ENCODE measurements at places on chromosomes 11 and 22.

- DNase-seq: no peak
Observed at GRCh38 chr11:62615521-62615920, 2.5 kb downstream of the ROM1 start.

DNA sequence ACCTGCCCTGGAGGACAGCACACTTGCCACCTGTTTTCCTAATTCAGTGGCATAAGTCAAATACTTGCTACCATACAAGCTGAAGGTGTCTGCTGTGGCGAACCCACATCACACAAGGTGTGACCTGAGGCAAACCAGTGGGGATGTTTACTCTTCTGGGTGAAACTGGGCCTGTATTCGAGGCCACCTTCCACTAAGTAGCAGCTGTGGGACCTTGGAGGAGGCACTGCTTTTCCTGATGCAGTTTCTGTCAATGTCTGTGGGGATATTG lies 927.4 kb downstream of the BRD1 start:
- DNase-seq: no peak

GRCh38 chr22:20271114-20271994 lies 3.2 kb upstream of the RTN4R start:
- no peak for DNase-seq

GRCh38 chr22:46966495-46966845 lies 204.0 kb downstream of the TBC1D22A start:
- DNase-seq: no peak

DNA sequence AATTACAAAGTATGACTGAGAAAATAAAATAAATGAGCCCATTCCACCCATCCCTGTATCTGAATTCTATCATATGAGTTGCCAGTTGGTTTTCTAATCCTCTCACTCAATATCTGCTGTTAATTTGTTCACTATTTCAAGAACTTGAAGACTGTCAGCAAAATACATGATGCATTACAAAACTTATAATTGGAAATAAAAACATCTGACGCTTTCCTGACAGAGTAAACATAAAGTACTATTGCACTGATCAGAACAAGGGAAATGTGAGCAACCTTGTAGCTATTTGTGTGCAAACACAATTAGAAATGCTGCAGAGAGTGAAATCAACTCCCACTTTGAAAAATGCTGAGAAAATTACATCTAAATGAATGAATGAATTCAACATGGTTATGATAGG lies 97.1 kb downstream of the MPPED2 start:
- no peak for DNase-seq

DNA sequence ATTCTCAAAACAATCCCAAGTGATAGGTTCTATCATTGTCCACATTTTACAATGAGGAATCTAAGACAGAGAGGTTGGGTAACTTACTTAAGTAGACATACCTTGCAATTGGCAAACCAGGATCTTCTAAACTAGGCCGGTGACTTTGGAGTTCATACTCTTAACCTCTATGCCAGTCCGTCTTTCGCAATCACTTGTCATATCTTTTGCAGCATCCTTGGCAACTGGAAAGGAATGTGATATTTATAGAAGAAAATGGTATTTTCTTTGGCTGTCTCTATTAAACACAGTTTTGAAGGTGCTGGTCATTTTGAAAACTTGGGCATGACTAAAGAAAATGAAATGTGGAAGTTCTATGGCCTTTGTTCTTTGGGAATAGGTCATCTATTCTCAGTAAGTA lies 556.5 kb downstream of the NELL1 start:
- no peak for DNase-seq

DNA sequence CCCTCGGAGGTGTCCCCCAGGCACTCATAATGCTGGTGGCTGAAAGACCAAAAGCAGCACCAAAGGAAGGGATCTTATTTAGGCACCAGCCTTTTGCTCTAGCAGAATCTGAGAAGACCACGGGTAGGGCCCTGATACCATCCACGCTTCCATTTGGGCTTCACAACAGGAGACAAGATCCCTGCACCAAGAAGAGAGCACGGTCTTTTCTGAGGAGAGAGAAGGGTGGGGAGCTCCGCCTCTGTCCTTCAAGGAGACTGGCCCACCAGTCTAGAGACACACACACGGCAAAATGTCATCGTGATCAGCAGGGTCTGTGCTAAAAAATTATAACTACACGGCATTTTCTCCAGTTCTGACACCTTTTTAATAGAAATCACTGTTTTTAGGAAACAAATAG lies 9.8 kb downstream of the LARGE2 start:
- no peak for DNase-seq

DNA sequence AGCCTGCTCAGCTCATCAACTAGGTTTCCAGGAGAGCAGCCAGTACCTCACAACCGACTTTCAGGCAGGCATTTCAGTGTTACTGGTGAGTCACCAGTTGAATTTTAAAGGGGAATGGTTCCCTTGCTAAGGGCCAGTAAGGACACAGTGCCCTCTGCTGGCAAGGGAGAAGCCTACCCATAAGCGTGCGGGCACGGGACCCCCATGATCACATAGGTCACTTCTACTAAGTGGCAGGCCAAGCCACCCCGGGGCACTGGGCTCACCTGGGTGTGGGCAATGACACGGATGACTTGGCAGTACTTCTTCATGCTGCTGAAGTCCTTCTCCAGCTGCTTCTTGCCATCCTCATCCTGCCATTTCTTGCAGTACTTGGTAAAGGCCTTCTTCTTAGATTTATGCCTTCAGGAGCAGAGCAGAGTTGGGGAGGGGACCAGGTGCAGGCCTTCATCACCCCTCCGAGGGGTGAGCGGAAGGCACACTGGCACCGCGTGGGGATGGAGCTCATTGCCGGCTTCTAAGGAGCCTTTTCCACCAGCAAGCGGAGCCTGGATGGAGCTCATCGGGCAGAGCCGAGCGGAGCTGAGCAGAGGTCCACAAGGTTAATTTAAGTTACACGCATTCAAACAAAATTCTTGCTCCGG lies 2.9 kb downstream of the RPL3 start:
- peak; percentile 77 for DNase-seq

GRCh38 chr11:94557421-94557820 lies 9.7 kb upstream of the PIWIL4 start:
- no peak for DNase-seq

All from NCI-H1694 treated with DMSO at 0.1 percent for 48 hours (cell line).